ENCODE measurements at places on chromosomes 3 and 15. TPM values are rescaled to one million over a fixed set of nuclear protein-coding genes. Genes with fewer than 3 reads are reported as not detected.

DNA sequence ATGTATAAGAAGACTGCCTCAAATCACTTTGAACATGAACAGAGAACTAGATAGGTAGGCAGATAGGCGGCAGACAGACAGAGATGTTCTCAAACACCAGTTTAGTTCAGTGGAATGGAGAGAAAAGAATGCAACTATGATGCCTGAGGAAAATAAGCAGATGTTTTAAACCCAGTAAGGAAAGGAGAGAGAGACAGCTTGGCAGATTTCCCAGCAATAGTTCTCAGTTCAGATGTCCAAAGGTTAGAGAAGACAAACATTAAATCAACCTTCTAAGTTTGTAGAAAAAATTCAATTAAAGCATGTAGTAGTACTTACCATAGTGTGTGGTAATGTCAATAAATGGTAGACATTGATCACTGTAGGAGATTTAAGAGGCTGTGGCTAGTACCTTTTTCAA is 209.6 kb upstream of the PFN2 start:
- no peak for DNase-seq

DNA sequence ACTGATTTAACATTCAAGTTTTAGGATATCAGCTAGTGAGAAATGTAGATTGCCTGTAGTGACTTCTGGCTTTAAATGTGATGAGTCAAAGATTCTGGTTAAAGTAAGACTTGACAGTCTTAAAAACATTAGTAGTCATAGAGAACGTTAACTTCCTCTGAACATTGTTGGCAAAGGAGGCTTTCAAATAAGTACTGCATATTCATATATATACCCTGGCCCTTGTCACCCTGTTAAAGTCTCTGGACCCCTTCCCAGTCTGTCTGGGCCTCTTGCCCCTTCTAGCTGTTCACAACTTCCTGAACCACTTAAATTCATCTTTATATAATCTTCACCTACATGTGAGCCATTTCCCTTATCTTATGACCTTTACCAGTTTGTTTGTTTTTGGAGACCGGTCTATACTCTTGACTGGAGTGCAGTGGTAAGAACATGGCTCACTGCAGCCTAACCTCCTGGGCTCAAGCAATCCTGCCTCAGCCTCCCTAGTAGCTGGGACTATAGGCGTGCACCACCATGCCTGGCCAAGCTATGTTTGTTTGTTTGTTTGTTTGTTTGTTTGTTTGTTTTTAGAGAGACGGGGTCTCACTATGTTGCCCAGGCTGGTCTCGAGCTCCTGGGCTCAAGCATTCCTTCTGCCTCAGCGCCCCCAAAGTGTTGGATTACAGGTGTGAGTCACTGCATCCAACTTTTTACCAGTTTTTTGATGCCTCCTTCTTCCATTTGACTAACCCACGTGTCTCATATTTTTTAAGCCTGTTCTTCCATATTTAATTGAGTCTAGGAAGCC is 64.4 kb upstream of the CRTC3 start:
- DNase-seq, result no peak

- peak; percentile 39 for DNase-seq
Measured at GRCh38 chr3:47578691-47579632, at the start of gene CSPG5. Gene CSPG5 (minus strand): TSS chr3:47578865. CDS start chr3:47578693, 172 bp downstream.

GRCh38 chr15:73936181-73936580 is 9.9 kb downstream of the LOXL1 start:
- DNase-seq, result no peak

- DNase-seq, result no peak
Measured at GRCh38 chr3:98710067-98710659, 53.0 kb upstream of the ST3GAL6 start.

DNA sequence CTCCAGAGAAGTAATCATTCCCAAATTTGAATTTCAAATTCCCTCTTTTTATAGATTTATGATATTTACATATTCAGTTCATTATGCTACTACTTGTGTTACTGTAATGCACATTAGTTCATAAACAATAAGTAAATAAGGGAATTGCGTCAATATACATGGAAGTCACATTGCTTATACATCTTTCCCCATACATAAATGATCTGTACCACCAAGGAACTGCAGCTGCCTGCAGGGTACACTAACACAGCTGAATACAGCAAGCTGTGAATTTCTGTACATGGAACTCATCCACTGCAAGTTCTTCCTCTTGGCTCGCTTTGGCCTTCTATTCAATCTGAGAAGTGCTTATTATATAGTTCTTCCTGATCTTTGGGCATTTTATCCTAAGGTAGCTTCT is 15.5 kb downstream of the CASR start:
- DNase-seq, result no peak

The HGD gene
- 0.55 TPM for total RNA-seq

The PCSK6 gene
- total RNA-seq, result 12.7 TPM
